ENCODE measurements at places on chromosomes 3 and 15.

GRCh38 chr15:42604894-42605744 is 29.7 kb downstream of the STARD9 start:
- peak; percentile 45 for DNase-seq

DNA sequence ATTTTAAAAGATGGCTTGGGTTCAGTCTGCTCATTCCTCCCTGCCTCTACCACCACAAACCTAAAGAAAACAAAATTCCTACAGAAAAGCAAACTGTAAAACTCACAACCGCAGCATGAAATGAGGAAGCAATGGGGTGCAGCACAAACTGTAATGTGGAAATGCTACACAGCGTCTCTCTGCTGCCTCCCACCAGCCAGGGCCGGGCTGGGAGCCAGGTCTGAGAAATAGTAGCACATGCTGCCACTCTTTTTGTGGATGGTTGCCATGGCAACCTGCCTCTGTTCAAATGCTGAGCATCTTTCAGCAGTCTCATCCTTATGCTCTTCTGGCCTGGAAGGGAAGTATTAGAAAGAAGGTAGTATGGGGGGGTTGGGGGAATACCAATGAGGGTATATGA is 55.4 kb downstream of the EOMES start:
- no peak for DNase-seq

DNA sequence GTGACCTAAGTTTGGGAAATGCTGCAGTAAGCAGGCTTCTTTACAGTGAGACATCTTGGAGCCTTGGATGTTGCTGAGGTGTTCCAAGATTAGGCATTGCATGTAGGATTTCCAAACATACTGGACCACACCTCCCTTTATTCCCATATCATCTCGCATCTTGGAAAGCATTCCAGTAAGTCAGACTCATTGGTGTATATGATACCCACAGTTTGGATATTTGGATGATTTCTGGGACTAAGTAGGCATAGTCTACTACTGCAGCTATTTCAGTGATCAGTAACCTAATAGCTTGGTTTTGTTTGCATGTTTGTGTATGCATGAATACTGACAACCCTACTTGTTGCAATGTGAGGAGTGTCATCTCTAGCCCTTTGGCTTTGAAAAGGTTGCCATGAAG is 97.3 kb downstream of the SEMA6D start:
- no peak for DNase-seq

- no peak for DNase-seq
Measured at GRCh38 chr3:139444446-139444845, 31.9 kb downstream of the RBP2 start.

- DNase-seq = no peak
Measured at GRCh38 chr15:83943849-83944404, 290.0 kb downstream of the ADAMTSL3 start.

DNA sequence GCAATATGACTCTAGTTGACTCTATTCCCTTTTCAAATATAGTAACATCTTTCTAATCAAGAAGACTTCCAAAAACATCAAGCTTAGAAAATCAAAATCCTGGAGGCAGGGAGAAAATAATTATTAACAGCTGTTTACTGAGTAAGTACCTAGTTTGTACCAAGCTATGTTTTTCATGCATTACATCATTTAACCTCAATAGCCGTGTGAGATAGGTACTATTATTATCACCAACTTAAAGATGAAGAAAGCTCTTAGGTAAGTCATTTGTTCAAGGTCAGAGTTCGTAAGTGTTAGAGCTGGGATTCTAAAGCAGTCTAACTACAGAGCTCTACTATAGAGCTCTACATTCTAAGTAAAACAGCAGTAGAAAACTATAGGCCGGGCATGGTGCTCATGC is 41.6 kb downstream of the GSK3B start:
- no peak for DNase-seq

- no peak for DNase-seq
Measured at GRCh38 chr3:133691273-133692107, 29.7 kb upstream of the TOPBP1 start.

DNA sequence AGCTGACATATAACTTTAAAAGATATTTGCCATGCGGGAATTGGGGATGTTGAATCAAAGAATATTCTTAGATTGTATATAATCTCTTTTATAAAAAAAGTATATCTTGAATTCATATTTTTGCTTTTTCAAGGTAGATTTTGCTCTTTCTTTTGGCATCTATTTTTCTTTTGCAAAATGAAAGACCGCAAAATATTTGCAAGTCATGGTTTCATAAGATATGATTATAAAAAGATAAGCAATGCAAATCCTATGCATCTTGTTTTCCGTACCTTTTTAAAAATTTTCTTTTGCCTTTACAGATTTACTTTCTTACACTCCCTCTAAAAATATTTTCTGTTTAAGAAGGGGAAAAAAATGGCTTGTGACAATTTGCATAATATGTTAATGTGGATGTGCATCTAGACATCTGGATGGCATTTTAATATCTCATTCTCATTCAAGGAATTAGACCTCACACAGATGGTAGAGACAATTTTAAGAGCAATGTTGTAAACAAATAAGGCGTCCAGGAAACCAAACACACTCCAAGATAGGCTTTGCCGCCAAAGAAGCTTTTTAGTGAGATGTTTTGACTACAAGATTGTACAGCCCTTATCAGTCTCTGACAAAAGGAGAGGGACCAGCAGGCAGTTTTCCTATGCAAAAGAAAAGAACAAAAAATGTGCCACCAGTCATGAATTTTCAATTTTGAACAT is 371.1 kb downstream of the CHL1 start:
- DNase-seq = no peak

DNA sequence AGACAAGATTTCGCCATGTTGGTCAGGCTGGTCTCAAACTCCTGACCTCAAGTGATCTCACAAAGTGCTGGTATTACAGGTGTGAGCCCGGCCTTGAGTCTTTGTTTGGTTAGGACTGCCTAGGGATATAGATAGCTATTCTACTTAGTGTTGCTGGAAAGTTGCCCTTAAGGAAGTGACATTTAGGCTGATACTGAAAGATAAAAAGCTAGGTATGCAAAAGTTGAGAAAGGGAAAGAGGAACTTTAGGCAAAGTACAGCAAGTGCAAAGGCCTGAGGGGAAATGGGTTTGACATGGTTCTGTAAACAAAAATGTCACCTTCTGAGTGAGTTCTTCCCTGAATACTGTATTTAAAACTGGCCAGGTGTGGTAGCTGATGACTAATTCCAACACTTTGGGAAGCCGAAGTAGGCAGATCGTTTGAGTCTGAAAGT is 111.5 kb downstream of the ZNF609 start:
- no peak for DNase-seq

DNA sequence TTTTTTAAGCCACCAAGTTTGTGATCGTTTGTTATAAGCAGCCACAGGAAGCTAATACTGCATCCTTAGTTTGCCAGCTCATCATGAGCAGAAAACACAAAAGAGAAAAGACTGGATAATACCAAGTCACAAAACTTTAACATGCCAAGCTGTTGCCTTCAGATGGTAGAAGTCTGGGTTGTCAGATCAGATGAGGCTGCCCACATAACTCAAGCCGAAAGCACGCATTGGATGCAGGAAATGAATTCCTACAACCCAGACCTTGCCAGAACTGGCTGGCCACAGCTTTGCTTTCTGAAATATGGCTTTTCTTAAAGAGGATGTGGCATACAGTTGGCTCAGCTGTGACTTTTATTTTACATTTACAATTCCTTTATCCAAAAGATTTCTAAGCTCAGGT is 118.3 kb upstream of the NEO1 start:
- DNase-seq = peak; percentile 53

GRCh38 chr3:60178931-60179653 is 1072.2 kb downstream of the FHIT start:
- DNase-seq = no peak

- DNase-seq = no peak
Measured at GRCh38 chr15:60419753-60420152, 22.0 kb upstream of the ANXA2 start.

DNA sequence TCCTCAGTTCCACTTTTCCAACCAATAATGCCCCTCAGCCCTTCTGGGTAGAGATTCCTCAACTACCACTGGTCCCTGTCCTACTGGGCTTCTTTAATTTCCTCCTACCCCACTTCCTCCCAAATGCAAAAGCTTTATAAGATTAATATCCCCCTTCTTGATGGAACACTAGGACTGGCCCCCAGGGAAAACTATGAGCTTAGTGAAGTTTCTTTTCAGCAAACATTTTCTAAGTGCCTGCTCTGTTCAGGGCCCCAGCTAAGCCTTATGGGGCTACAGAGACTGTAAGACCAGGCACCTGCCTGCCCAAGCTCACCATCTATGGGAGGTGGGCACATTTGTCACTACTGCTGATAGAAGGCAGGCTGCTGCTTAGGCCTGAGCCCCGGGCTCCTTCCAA is 79.4 kb downstream of the RPLP1 start:
- no peak for DNase-seq

- DNase-seq = no peak
Measured at GRCh38 chr3:81425198-81425868, 336.1 kb downstream of the GBE1 start.

GRCh38 chr3:30342318-30343060 is 263.9 kb upstream of the TGFBR2 start:
- peak; percentile 64 for DNase-seq

- DNase-seq = no peak
Measured at GRCh38 chr3:13590841-13591520, 42.1 kb downstream of the FBLN2 start.

- no peak for DNase-seq
Measured at GRCh38 chr3:151478335-151478697, 17.5 kb upstream of the IGSF10 start.

DNA sequence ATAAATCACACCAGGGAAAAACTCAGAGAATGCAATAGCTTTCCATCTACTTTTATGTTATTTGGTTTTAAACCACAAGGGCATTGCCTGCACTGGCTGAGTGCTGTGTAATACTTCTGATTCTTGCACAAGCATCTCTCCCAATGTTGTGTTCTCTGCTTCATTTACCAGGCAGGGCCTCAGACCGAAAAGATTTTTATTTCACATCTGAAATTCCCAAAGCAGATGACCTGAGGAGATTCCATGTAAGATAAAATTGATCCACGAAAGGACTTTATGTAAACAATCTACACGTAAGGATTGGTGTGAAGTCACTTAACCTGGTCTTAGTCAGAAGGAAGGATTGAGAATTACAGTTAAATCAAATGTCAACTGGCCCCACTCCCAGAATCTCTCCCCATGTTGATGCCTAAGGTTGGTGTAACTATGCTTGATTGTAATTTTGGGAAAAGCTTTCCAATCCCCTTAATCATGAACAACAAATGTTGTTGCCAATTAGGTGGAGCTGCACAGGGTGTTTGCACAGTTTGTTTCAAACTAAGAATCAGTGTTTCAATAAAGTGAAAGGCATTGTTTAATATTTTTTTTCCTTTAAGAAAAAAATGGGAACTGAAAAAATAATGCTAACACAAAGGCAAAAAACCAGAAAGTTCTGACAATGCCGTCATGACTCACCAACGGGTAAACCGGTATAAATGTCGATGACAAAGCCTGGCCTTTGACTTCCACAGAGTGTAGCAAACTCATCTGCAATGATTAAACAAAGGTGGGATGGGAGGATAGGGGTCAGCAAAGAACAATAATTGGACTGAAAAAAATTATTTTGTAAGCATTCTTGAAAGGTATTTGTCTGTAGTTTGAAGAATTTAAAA is 128.6 kb downstream of the DUT start:
- peak; percentile 47 for DNase-seq

DNA sequence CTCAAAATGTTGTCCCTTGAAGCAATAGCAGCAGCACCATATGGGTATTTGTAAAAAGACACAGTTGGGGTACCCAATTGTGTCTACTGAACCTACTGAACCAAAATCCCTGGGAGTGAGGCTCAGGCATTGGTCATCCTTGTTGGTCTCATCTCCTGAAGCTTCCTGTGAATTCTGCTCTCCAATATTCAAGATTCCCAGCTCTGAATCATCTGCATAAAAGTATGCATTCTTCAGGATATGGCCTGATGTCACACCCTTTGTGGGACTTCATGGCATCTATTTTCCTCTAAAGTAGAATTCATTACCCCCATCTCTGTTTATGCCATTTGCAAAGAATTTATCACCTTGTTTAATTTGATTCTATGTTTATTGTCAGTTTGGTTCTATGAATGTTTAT is 13.3 kb upstream of the PTX3 start:
- DNase-seq = no peak

- no peak for DNase-seq
Measured at GRCh38 chr15:41566121-41566885, 7.3 kb downstream of the TYRO3 start.

DNA sequence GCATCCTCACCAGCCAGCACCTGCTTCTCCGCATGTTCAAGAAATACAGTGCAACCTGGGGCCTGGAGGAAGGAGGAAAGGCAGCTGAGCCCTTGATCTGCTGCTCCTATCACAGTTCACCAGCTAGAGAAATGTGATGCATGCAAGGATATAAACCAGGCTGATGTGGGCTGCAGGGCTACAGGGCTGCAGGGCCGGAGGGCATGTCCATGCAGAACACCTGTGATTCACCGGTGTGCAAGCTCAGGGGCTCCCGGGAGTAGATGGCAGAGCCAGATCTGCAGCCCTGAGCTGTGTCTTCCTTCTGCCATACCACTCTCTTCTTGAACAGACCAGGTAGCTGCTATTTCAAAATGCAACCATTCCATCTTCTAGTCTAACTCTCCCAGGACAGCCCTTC is 84.9 kb downstream of the HMG20A start:
- DNase-seq = no peak

- DNase-seq = no peak
Measured at GRCh38 chr3:139288266-139288821, 55.5 kb upstream of the MRPS22 start.

DNA sequence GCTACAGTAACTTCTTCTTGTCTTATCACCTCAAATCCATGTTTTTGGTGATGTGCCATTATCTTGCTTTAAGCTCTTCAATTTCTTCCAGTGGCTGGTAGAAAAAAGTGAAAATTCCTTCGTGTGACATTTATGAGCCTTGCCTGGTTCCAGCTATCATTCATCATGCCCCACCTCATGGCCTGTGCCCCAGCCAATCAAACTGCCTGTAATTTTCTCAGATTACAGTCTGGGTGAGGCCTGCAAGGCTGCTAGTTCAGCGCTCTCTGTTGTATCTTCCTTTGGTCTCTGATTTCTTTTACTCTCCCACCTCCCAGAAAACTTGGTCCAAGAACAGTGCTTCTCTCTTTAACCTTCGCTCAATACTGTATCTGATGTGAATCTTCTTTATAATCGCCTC is 249.3 kb upstream of the ZNF717 start:
- DNase-seq = no peak

- no peak for DNase-seq
Measured at GRCh38 chr3:166955201-166955939, 424.7 kb downstream of the ZBBX start.

- DNase-seq = no peak
Measured at GRCh38 chr3:31926543-31926942, 54.5 kb downstream of the OSBPL10 start.

- DNase-seq = peak; percentile 39
Measured at GRCh38 chr3:86991840-86992435, 989 bp upstream of the VGLL3 start.

- no peak for DNase-seq
Measured at GRCh38 chr3:13866041-13866965, 13.6 kb downstream of the WNT7A start.

DNA sequence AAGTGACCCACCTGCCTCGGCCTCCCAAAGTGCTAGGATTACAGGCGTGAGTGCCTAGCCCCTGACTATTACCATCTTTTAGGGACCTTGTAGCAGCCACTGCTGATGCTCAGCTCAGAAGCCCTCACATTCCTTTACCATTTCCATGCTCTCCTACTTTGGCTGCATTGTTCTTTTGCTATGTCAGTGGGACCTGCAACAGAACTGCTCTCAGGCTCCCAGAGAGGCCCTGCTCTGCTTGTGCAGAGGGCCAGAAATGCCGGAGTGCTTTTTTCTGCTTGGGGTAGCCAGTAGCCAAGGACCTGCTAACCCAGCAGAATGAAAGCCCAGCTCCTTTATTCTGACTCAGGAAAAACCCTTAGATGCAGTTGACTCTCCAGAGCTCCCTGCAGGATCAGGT is 18.3 kb upstream of the PROK2 start:
- no peak for DNase-seq

All from SJSA1 (cell line).